ENCODE measurements at places on chromosomes 1 and 21.

- peak; percentile 48 for DNase-seq
Observed at GRCh38 chr1:50667272-50667671, 244.0 kb upstream of the DMRTA2 start.

- DNase-seq: no peak
Observed at GRCh38 chr1:27536767-27537166, 46.8 kb upstream of the WASF2 start.

GRCh38 chr1:241275226-241275625 lies 81.8 kb downstream of the RGS7 start:
- no peak for DNase-seq

GRCh38 chr1:22662318-22662717 lies 9.3 kb downstream of the C1QB start:
- peak; percentile 59 for DNase-seq

DNA sequence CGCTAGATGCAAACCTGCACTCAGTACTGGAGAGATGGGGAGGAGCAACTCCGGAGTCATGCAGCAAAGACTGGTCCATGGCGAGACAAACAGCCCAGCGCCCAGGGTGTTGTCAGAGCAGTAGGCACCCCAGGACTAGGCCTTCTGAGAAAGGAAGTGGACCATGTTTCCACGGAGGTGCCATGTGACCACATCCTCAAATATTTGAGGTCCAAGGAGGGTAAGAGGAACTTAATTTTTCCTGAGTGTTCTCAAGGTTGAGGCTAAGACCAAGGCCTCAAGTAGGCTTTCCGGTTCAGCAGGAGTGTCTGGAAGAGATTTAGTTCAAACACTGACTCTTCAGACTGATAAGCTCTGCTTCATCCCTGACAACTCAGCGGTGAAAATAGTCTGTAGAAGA lies 186.2 kb downstream of the RHOU start:
- peak; percentile 69 for DNase-seq

- DNase-seq: peak; percentile 94
Observed at GRCh38 chr1:161209790-161210409, 5.2 kb upstream of the FCER1G start.

DNA sequence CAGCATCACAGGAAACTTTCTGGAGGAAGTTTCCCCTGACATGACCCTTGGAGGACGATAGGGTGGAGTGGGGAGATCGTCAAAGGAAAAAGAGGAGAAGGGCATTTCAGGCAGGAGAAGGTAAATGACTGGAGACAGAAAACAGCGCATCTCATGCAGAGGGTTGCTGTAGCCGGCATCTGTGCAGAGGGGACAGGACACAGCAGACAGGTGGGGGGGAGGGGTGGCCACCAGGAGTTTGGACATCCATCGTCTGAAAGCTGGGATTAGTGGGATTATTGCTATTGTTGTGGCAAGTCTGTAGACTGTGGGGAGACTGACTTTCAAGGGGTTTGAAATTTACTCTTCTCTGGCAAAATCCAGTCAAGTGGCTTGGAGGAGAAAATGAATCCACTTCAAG lies 463.9 kb downstream of the OMA1 start:
- DNase-seq: no peak

DNA sequence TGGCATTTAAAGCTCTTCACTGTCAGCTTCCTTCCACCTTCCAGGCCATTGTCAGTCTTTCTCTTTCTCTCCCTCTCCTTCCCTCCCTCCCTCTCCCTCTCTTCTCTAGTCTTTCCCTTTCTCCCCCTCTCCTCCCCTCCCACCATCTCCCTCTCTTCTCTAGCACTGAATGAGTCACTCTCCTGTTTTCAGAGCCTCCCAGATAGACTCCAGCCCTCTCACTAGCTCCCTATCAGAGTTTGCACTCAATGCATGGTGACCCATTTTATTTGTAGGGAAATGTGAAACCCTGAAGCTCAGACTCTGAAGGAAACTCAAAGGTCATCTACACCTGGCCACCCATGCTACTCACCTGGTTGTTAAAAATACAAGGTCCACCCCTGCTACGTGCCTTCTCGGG lies 4.4 kb upstream of the MATN1 start:
- no peak for DNase-seq

- DNase-seq: no peak
Observed at GRCh38 chr1:62487956-62488355, 51.1 kb downstream of the USP1 start.

DNA sequence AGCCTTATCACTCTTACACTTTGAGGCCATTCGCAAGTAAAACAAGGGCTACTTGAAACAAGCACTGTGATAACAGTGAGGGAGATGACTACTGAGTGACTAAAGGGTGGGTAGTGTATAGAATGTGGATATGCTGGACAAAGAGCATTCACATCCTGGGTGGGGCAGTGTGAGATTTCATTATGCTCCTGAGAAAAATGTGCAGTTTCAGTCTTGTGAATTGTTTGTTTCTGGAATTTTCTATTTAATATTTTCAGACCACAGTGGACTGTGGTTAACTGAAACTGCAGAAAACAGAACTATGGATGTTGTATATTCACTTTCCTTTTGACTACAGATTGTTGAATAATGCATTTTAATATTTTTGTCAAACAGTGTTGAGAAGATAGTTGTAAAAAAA lies 25.1 kb upstream of the B3GALT2 start:
- DNase-seq: no peak

DNA sequence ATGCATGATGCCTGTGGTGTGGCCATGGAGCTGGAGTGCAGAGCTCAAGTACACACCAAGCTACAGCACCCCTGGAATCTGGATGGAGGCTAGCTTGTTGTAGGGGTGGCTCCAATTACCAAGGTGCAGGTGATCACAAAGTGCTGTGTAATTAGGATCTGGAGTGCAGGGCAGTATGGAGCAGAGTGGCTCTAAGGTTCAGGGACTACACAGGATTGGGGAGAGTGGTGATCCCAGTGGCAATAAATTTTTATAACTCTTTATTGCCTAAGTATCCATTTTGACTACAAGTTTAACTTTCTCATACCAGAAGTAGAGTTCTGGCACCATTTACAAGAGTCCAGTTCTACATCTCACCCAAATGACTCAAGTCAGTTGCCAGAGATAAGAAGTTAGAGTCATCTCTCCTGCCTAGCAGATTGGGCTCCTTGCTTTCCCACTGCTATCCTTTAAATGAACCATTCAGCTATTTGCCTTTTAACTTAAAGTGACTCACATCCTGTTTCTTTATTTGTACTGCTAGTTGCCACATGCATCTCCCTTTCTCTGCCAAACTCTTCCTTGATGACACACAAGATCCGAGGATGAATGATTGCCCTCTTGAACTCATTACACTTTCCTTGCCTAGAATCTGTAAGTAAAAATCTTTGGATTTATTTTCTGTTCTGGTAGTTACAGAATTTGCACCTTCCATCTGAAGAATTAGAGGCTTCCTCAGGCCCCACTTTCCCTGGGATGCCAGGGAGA lies 427.2 kb downstream of the KCNT2 start:
- peak; percentile 3 for DNase-seq

- DNase-seq: peak; percentile 29
Observed at GRCh38 chr1:107477233-107477632, 336.4 kb downstream of the NTNG1 start.

- no peak for DNase-seq
Observed at GRCh38 chr1:117104986-117105385, 16.6 kb downstream of the TRIM45 start.

- DNase-seq: no peak
Observed at GRCh38 chr1:203207751-203208150, 21.2 kb upstream of the CHI3L1 start.

DNA sequence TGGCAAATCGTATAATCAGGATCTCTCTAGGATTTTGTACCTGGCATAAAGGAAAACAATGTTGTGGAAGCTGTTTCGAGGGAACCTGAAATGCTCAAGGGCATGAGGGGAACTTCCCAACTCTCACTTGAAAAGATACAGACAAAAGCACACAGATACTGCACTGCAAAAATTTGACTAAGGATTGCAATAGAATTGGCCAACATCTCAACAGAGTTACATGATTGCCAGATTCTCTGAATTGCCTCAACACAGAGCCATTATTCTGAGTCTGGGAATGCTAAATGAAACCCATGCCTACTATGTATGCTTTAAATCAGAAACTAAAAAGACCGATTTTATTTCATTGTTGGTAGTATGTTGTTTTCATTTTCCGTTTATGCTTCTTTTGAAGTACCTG lies 16.0 kb downstream of the KRTAP19-8 start:
- DNase-seq: no peak

DNA sequence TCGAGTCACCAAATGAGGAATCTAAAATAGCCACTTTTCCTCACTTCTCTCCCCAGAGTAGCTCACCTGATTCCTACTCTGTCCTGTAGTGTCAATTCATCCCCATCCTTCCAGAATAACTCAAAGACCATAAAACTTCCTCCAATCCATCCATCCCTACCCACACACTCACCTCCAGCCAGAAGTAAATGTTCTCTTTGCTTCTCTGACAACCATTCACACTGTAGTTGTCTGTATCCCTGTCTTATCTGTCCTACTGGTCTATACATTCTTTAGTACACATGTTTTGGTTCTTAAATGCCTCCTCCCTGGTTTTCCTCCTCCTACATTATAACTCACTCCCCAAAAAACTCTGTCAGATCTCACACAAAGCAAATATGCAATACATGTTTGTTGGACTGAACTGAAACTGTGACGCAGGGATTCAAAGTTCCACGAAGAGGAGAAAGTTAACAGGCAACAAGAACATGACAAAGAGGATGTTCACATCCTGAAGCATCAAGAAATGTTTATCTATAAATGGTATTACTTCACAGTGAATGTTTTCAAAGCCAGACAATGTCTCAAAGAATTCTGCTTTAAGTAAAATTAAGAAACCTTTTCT lies 11.0 kb downstream of the TP53BP2 start:
- DNase-seq: no peak

- DNase-seq: no peak
Observed at GRCh38 chr1:239126884-239127283, 259.5 kb upstream of the CHRM3 start.

- peak; percentile 60 for DNase-seq
Observed at GRCh38 chr1:17922833-17923232, 167.7 kb downstream of the ACTL8 start.

GRCh38 chr1:48206371-48206770 lies 16.1 kb upstream of the SLC5A9 start:
- DNase-seq: no peak

GRCh38 chr1:42748021-42748420 lies 8.0 kb upstream of the CLDN19 start:
- no peak for DNase-seq

DNA sequence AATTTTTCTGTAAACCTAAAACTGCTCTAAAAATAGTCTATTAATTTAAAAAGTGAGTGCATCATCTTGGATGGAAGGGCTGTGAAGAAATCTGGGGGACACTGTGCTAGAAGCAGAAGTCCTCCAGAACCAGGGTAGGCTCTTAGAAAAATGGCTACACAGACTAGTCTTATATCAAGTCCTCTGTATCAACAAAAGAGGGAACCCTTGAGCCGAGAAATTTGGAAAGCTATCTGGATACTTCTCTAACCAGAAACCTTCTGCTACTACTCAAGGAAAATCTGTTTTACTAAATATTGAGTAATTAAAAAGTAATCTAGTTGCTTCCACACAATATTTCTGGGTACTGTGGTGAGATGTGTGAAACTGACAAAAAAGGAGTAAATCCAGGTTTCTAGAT lies 92.1 kb downstream of the WDR3 start:
- peak; percentile 7 for DNase-seq

GRCh38 chr1:55358581-55358980 lies 143.4 kb upstream of the USP24 start:
- no peak for DNase-seq

DNA sequence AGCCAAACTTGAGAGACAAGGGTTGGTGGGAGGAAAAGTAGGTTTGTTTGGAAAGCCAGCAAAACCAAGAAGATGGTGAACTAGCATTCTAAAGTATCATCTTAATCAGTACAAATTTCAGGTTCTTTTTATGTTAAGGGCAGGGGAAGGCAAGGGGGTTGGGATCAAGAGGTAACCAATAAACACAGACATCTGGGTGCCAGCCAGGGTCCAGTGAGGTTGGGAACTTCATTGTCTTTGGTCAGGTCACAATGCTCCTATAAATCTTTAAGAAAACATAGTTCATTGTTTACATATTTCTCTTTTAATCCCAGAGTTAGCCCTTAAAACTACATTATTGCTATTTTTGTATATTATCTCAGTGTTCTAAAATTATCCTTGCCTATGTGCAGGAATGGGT lies 126.2 kb upstream of the NR5A2 start:
- no peak for DNase-seq

DNA sequence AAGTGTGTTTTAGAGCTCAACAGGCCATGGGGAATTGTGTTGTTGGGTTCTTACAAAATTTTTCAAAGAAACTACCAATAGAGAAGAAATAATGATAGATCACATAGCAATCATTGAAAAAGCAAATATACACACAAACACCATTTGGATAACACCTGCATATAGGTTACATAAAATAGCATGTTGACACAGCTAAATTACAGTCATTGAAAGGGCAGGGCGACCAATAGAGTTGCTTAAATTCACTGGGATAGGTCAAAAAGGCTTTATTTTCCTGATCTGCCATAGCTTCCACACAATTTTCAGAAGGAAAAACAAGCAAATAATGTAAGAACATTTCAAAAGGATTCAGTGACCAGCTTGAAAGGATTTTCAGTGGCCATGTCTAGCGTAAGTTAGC lies 57.9 kb upstream of the FGGY start:
- DNase-seq: no peak

- DNase-seq: no peak
Observed at GRCh38 chr1:25217598-25218232, 14.6 kb downstream of the SYF2 start.

DNA sequence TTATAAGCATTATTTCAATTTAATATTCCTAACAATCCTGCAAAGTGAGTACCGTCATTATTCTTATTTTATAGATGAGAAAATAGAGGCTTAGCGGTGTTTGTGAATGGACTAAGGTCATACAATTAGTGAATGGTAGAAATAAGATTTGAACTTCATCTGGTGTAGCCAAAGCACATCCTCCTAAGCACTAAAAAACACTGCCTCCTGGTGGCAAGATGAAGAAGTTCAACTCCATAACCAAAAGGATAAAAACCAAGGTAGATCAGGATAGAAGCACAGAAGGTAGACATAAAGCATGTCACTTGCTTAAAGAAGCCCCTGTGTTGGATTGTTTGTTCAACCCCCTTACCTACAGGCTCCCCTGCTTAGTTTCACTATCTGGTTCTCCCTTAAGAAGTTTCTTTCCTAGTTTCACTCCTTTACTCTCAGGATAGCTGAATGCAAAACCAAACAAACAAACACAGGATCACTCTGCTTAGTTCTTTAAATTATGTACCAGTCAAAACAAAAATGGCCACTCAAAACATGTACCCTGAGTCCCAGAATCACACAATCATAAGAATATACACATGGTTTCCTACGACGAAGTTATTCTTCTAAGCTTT lies 12.7 kb upstream of the AIM2 start:
- peak; percentile 59 for DNase-seq

- DNase-seq: no peak
Observed at GRCh38 chr1:213733705-213734104, 254.1 kb upstream of the PROX1 start.

- peak; percentile 20 for DNase-seq
Observed at GRCh38 chr1:53172426-53173128, 24.0 kb upstream of the CPT2 start.

GRCh38 chr1:118381197-118381869 lies 196.3 kb upstream of the SPAG17 start:
- no peak for DNase-seq
